ENCODE measurements at places on chromosomes 7 and 10.
A peak's percentile ranks its signal among the peaks of the same experiment; 100 is the strongest.

GRCh38 chr10:69751214-69751613 is 50.5 kb upstream of the COL13A1 start:
- DNase-seq, result no peak

GRCh38 chr10:14742815-14743214 is 31.9 kb downstream of the FAM107B start:
- DNase-seq, result peak; percentile 18

DNA sequence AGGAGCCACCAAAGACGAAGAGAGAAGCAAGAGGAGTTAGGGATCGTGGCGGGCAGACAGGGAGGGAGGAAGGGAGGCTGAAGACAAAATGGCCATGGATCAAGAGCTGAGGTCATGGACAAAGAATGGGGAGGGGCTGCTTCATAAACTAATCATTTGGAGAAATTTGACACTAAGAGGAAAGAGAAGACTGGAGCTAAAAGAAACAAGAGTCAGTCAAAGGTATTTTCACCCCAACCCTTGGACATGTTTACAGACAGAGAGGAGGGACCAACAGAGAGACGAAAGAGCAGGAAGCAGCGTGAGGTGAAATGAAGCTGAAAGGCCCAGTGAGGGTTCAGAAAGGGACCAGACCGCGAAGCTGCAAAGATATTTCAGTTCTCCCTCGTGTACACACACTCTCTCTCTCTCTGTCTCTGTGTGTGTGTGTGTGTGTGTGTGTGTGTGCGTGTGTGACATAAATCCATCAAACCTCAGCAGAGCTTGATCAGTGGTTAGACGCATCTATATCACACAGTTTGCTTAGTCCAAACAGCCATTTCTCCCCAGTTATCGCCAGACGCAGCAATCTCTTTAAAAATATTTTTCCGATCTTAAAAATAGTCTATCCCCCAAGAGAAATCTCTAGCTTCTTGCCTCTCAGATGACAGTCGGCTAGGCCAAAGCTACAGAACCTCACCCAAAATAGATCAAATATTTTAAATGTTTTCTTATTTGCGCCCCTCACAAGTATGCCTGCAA is 12.5 kb upstream of the CALD1 start:
- no peak for DNase-seq

GRCh38 chr10:42933448-42934340 is 143.2 kb upstream of the RET start:
- DNase-seq, result no peak

DNA sequence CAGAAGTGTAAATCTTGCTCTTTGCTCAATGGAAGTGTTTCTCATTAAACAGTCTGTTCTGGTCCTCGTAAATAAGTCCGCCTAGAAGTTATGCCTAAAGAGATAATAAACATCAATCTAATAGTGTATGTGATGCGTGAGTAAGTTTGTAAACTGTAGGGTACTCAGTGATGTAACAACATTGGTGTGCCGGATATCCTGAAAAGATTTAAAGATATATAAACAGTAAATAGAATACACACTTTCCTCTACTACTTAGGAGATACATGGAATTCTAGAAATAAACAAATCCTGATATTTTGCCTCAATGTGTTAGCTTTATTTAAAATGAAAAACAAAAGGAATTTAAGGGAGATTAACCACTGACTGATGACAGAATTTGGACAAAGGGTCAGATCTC is 123.5 kb downstream of the AHR start:
- DNase-seq, result no peak

DNA sequence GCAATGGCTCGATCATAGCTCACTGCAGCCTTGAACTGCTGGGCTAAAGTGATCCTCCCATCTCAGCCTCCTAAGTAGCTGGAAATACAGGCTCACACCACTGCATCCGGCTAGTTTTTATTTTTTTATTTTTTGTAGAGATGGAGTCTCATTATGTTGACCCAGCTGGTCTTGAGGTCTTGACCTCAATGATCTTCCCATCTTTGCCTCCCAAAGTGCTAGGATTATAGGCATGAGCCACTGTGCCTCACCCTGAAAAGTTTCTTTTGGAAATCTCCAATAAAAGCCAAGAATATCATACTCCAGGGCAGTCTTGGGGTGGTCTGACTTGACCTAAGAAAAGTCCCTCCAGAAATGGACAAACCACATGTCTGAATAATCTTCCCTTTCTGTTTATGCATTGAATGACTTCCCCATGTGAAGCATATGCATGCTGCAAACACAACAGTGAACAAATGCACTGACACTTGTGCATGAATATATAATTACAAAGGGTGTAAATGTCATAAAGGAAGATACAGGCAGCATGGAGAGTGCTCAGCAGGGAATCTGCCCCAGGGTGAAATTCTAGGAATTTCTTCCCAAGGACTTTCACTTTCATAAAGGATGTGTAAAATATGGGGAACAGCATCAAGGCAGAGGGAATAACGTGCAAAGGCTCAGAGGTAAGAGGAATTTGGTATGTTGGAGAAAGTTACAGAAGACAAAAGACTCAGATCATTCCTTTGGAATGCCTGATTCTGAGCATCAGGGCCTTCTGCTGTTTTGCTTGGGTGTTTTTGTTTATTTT is 142.4 kb upstream of the LYZL1 start:
- no peak for DNase-seq

- no peak for DNase-seq
These were observed 38.7 kb downstream of the NPS start for GRCh38 chr10:127587668-127588365.

- no peak for DNase-seq
These were observed 49.1 kb downstream of the SLC37A3 start for GRCh38 chr7:140349144-140349771.

Measured in CMK (cell line).